CD8-positive, alpha-beta T cell (primary cell): ENCODE measurements at places on chromosomes 2 and 18.

DNA sequence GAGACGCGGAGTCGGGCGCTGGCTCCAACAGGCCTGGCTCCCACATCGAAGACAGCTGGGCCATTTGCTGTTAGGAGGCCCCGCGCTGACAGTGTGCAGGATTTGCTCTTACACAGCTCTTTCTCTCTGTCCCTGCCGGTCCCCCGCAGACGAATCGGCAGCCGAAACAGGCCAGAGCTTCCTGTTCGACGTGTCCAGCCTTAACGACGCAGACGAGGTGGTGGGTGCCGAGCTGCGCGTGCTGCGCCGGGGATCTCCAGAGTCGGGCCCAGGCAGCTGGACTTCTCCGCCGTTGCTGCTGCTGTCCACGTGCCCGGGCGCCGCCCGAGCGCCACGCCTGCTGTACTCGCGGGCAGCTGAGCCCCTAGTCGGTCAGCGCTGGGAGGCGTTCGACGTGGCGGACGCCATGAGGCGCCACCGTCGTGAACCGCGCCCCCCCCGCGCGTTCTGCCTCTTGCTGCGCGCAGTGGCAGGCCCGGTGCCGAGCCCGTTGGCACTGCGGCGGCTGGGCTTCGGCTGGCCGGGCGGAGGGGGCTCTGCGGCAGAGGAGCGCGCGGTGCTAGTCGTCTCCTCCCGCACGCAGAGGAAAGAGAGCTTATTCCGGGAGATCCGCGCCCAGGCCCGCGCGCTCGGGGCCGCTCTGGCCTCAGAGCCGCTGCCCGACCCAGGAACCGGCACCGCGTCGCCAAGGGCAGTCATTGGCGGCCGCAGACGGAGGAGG is 3.5 kb downstream of the GDF7 start:
- no peak for DNase-seq

DNA sequence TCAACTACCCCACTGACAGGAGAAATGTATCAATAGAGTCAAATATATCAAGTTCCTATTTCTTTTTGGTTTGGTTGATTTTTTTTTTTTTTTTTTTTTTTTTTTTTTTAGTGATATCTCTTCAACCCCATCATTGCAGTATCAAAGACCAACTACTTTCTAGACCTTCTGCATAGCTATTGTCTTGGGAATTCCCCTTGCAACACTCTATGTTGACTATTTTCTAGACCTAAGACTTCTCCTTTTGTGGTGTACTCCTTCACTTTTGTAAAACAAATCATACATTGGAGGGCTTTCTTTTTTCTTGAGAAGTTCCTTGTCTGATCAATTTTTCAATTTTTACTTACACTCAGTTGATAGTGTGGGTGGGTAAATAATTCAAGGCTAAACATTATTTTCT is 46.5 kb upstream of the NR4A2 start:
- DNase-seq = no peak

DNA sequence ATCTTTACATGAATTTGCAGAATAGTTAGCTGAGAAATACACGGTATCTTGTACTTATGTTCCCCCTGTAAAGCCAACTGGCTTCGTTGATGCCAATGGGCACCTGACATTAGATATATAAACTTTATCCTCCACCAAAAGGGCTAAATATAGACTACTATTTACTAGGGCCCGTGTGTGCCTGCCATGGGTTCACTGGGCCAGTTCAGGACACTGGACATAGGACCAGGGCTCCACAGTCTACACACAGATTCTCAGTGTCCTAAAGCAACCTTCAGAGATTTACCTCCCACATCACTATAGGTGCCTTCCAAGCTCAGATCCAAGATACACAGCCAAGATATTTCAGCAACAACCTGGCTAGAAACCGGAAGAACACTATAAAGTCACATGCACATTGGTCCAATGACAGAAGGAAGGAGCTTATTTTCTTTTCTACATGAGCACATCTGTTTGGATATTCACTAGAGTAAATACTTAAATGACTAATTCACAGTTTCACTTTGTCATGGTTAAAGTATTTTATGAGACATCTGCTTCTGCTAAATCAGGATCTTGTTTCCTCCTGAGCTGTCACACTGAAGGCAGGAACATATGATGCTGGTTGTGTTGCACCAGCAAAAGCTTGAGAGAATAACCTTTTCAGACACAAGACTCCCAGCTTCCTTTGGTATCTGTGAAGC is 95.1 kb downstream of the MYO5B start:
- DNase-seq = no peak

- DNase-seq = no peak
Measured at GRCh38 chr2:20397811-20398447, 47.3 kb upstream of the PUM2 start.

DNA sequence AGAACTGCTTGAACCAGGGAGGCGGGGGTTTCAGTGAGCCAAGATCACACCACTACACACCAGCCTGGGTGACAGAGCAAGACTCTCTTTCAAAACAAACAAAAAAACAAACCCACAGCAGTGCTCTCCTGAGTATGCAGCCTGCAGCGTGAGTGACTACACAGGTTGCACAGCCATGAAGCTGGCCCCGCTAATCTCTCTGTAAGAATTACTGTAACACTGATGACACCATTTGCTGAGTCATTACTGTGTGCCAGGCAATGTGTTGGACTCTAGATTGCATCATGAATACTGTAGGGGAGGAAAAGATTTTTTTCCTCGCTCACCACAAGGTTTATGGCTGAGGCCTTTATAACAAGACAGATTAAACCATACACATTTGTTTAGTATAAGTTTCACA is 118.6 kb upstream of the ATP8B1 start:
- DNase-seq = no peak

DNA sequence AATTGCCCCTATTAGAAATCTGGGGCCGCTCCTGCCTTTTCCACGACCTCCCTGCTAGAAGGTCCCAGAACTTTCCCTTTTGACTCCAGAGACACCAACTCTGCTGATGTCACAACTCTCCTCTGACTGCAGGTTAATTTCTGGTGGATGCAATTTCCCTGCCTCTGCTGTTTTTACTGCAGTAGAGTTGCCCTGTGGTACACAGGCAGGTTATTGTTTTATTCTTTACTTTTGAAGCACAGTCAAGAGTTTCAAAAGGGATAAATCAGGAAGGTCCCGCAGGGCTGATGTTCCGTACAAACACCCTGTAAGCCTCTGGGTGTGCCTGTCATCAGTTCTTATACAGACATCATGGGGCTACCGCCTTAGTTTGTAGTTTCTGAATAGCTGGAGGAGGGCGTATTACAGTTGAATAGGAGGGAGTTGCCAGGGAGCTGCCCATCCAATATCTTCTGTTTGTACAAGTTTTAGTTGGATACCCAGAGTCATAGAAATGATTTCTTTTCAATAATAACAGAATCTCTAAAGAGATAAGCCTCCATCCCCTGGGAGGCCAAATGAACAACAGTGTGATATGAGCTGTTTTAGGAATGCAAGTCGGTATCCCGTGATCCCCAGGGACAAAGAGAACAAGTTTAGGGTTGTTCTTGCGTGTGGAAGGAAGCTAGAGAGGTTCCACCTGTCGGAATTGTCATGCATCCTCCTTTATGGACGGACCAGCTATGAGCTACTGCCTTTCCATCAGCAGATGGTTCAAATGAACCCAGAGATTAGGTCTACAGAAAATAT is 108.4 kb upstream of the COPS8 start:
- no peak for DNase-seq

DNA sequence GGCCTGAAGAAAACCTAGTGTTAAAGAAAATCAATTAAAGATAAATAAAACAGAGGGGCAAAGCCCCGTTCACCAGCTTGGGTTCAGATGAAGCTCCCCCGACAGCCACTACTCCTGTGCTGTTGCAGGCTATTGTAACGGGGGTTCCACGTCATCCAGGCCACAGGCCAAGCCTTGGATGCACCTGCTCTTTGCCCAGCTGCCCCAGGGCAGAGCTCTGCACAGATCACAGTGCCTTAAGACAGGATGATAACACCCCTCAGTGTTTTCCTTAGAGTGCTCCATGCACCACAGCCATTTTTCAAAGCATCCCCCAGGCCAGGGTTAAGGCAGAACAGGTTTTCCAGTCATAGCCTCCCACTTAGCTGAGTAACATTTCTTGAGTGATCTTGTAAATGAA is 32.0 kb downstream of the FASTKD2 start:
- DNase-seq = no peak

DNA sequence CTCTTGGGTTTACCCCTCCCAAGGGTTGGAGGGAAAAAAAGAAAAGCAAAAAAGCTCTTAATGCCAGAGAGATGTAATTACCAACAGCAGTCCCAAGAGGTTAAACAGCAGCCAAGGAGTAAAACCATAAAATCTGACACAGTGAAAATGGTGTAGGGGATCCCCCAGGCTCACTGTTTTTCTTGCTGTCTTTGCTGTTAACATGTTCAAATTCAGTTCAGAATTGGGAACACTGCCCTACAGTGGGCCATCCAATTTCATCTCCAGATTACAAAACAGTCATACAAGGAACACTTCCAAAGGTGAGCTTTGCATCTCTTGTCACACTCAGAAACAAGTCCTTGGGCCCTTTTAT is 54.5 kb downstream of the PLEKHM3 start:
- DNase-seq = no peak

DNA sequence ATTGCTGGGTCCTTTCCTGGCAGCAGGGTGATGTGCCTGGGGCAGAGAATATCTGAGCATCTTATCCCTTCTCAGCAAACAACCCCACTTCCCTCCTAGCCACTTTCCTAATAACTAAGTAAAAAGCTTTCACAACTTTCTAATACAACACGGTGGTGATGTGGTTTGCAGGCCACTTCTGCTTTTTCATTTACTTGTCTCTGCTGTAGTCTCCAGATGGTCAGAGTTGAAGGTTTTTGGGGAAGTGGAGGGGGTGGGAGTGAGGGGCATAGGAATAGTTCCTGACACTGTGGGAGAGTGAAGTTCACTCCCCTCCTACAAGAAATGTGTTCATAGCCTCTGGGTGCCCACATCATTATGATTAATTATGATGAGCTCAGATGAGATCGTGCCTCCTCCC is 11.6 kb downstream of the OXER1 start:
- DNase-seq = no peak

GRCh38 chr18:13500869-13501542 is 225.4 kb downstream of the FAM210A start:
- DNase-seq = no peak

DNA sequence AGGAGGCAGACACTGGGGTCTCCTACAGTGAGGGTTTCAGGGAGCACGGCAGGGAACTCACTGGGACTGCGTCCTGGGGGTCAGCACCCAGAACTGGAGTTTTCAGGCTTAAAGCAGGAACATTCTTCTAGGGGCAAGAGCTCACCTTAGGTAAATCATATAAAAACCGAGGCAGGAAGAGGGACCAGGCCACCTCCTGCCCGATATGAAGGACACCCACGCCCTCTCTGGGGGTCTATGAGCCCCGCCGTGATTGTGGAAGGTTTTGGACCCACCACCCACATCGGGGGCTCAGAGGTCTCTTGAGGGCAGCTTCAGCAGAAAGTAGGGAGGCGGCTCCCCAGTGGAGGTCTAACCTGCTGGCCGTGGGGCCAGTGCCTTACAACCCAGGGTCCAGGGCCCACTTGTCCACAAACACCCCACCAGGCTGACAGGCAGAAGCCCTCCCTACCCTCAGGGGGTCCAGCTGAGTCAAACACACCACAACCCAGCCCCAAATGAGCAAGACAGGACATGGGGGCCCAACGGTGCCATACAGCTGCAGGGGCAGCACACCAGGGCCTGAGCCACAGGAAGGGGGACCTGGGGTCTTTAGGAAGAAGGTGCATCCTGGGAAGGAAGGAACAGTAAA is 25.3 kb downstream of the CROCC2 start:
- DNase-seq = no peak

DNA sequence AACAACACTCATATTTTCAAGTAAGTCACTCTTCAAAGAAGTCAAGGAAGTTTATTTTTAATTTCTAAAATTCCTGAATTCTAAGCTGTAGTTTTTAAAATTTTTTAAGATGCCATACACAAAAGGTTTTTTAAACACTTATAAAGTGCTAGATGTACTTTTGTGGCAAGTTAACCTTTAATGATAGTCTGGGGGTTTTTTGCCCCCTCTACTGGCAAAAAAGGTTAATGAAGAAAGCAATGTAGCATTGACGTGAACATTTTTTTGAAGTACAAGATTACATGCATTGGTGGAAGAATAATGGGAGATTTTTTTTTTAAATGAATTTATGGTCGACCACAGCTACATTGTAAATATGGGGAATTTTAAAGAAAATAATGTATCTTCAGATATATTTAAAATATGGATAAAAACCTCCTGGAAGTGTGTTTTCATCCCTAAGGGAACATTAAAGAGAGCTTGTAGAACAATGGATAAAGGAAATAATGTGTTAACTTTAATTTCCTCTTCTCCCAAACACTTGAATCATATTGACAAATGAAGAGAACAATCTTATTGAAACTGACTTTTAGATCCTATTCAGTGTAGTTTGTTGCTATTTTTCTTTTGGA is 12.6 kb downstream of the ITPRID2 start:
- DNase-seq = no peak

DNA sequence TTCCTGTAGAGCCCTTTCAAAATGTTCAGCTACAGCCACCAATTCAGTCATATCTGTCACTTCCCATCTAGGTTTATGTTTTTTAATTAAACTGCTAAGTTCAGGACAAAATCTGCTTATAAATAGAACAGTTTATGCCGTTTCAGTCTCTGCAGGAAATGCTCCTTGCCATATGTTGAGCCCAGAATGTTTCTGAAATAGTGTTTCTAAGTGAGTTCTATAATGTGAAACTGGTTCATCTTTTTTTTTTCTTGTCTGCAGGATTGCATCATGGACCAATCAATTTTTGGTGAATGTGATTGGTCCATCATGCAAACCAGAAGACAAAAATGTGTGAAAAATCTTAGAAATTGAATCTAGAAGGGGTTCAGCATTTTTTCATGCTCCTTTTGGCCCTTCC is 30.2 kb upstream of the RHOB start:
- DNase-seq = no peak

DNA sequence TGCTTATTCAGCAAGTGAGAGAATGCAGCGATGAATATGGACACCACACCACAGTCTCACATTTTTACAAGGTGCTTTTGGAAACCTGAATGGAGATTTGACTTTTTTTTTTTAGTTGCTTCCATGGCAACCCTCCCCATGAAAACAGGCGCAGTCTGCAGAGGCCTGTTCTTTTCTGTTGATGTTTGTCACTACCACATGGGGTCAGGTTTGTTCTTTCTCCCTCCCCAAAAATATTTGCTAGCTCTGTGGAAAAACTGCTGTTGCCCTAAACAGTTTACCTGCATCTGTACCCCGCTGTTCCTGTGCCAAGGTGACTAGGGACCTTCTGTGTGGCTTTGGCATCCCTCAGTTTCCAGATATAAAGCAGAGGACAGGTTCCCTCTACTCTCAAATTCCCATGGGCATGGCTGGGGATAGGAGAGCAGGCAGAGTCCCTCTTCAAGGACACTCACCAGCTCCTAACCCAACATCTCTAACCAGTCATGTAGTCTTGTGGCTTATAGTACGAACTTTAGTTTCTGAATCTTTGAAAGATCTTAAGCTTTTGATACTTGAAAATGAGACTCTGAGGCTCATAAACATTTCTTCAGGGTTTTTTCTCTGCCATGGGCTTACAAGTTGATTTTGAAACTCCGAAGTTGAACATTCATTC is 14.7 kb upstream of the MAPRE2 start:
- DNase-seq = no peak

GRCh38 chr18:27491772-27492171 is 306.7 kb upstream of the CHST9 start:
- no peak for DNase-seq
